ENCODE measurements at places on chromosomes 3 and 15.

- H3K27ac ChIP-seq, result no peak overlapping the region
- no peak overlapping the region for H3K4me3 ChIP-seq
- DNase-seq, result no peak
- no peaks in the 10 kb centered on the region for H3K27me3 ChIP-seq
- H3K4me1 ChIP-seq, result no peaks in the 10 kb centered on the region
Observed at GRCh38 chr3:29559741-29560465, 279.0 kb downstream of the RBMS3 start.

DNA sequence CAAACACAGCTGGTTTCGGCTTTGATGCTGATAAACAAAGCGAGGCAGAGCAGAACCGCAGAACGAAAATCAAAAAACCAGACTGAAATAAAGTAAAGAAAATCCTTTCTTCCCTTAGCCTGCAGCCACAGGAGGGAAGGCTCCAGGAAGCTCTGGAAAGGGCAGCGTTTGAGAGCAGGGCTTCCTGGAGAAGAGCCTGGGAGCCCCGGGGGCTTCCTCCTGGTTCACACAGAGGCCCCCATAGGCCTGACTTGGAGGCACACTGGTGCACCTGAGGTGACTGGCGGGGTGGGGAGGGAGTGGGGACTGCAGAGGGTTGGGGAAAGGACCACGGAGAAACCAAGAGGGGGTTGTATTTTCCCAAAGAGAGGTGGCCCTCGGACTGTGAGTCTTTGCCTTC, 98.8 kb upstream of the WNT5A start:
- no peaks in the 10 kb centered on the region for H3K27me3 ChIP-seq
- no peaks in the 10 kb centered on the region for H3K4me1 ChIP-seq
- H3K27ac ChIP-seq, result no peak overlapping the region
- no peak overlapping the region for H3K4me3 ChIP-seq
- no peaks in the 10 kb centered on the region for H3K36me3 ChIP-seq
- no peak for DNase-seq

DNA sequence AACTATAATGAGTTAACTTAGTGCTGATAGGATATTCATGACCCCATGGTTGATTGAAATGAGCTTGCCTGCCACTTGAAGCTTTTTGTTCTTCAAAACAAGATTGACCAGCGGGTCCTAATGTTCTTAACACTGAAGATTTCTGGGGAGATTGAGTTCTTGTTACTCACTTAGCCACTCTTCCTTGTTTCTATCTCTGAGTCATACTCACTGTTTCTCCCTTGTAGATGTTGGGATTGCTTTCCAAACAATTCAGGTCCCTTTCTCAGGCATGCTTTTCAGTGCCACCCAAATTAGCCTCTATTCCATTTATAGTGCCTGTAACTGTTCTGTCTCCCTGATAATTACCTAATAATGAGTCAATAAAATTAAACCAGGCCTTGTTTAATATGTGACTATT, 517.0 kb downstream of the SQOR start:
- H3K4me3 ChIP-seq, result no peak overlapping the region
- no peak overlapping the region for H3K27ac ChIP-seq

DNA sequence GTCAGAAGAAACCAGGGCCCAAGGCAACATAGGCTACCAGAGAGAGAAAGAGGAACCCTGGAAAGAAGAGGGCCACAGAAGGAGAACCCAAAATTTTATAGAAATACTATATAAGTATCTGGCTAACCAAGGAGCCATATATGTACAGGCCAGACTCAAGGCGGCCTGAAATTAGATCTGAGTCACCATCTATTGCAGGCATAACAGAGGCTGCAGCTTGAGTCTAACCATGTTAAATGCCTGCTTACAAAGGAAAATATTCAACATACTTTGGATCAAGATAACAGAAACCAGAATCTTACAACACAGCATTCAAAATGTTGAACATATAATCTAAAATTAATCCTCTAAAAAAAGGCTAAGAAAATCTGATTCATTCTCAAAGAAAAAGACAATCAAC, 23.1 kb downstream of the IGSF11 start:
- H3K27me3 ChIP-seq, result no peaks in the 10 kb centered on the region
- no peak overlapping the region for H3K27ac ChIP-seq
- H3K4me3 ChIP-seq, result no peak overlapping the region
- no peaks in the 10 kb centered on the region for H3K36me3 ChIP-seq
- H3K4me1 ChIP-seq, result no peaks in the 10 kb centered on the region

DNA sequence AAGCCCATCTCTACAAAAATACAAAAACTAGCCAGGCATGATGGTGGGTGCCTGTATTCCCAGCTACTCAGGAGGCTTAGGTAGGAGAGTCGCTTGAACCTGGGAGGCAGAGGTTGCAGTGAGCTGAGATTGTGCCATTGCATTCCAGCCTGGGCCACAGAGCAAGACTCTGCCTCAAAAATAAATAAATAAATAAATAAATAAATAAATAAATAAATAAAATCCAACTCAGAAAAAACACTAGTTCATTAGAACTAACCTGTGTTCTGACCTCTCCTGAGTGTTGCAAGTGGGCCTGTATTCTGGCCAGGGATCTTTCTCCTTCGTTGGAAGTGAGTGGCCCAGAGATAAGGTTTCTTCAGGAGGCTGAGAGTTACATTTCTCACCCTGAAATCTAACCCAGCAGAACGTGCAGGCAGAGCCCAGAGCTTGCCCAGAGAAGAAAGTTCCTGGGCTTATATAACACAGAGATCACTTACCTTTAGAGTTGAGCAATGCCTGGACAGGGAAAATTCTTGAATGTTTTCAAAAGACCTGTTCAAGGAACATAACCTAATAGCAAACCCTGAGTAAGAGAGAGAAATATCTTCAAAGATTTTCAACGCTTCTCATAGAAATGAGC, 583.9 kb downstream of the MCTP2 start:
- H3K4me3 ChIP-seq, result no peak overlapping the region
- no peak for DNase-seq
- no peak overlapping the region for H3K27ac ChIP-seq
- no peaks in the 10 kb centered on the region for H3K4me1 ChIP-seq
- no peaks in the 10 kb centered on the region for H3K36me3 ChIP-seq

GRCh38 chr3:10419637-10420232, 85.7 kb downstream of the ATP2B2 start:
- no peak for DNase-seq
- no peaks in the 10 kb centered on the region for H3K36me3 ChIP-seq
- H3K4me3 ChIP-seq, result no peak overlapping the region
- no peaks in the 10 kb centered on the region for H3K4me1 ChIP-seq

DNA sequence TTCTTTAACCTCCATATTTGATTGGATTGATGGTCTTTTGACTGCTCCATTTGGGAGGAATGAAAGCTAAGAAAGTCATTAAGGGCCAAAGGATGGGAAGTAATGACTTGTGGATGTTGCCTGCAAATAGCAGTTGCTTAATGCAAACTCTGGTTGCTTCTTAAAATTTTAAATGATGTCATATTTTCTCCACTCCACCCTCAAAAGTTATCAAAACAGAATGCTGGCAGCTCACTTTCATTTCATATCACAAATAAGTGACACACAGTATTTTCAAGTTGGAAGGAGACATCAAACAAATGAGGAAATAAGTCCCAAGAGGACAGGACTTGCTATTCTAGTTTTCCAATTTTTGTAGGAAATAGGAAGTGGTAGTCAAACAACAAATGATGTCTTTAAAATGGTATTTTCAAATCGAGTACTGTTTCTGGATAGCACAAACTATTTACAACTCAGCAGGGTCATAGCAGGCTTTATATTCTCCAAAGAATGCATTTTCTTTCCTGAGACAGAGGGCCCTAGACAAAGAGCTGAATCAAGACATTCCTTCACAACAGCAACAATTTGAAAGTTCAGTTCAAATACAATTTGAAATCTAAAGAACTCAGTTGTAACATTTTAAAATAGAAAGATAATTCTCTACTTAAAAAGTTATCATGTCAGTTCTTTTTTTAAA, 165.1 kb upstream of the UBE2E1 start:
- no peak for DNase-seq
- H3K27ac ChIP-seq, result no peak overlapping the region
- no peak overlapping the region for H3K4me3 ChIP-seq
- H3K36me3 ChIP-seq, result no peaks in the 10 kb centered on the region
- H3K4me1 ChIP-seq, result 0 out of 2 replicates have a peak, but pooled peaks cover 7% of the 10 kb centered on the region
- H3K27me3 ChIP-seq, result no peaks in the 10 kb centered on the region

All from MM.1S (cell line).